NCI-H748 treated with DMSO at 0.1 percent for 48 hours (cell line): ENCODE measurements at places on chromosomes 2 and 18.
A peak's percentile ranks its signal among the peaks of the same experiment; 100 is the strongest.

GRCh38 chr2:111701266-111701665 is 182.7 kb downstream of the ANAPC1 start:
- no peak for DNase-seq

- no peak for DNase-seq
Measured at GRCh38 chr2:68762100-68762499, 27.5 kb downstream of the ARHGAP25 start.

- DNase-seq, result no peak
Measured at GRCh38 chr2:161020437-161020836, 139.8 kb upstream of the TANK start.

- DNase-seq, result no peak
Measured at GRCh38 chr2:114203679-114204078, 238.8 kb upstream of the DPP10 start.

DNA sequence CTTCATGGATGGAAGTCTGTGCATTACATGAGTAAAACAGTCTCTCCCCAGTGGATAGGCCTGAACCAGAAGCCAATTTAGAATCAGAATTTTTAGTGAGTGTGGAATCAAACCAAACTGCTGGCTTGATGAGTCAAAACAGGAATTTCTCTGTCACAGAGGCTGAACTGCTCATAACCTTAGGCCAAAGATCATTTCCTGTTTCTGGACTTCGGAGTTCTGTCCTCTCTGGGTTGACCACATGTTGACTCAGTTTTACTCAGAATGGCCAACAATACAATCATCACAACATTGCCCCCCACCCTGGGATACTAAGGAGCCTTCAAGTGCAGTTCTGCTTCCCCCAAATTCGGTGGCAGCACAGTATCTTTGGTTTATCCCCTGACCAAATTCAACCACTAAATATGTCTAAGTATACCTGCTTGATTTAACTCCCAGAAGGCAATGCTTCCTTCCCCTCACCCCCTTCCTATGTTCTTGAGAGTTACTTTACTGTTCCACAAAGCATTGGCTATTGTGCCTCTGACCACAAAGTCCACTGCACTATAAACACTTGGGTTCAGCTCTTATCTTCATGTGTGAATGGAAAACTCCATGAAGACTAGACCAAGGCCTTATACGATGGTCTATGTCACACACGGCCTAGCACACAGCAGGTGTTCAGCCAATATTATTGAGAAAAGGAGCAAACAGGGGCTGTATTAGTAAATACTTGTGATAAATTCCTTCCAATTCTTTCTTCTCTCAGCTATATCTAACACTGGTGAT is 67.8 kb downstream of the NXPH2 start:
- no peak for DNase-seq

GRCh38 chr2:20467789-20468548 is 21.1 kb downstream of the RHOB start:
- no peak for DNase-seq

GRCh38 chr2:47437287-47437686 is 34.3 kb downstream of the MSH2 start:
- no peak for DNase-seq

DNA sequence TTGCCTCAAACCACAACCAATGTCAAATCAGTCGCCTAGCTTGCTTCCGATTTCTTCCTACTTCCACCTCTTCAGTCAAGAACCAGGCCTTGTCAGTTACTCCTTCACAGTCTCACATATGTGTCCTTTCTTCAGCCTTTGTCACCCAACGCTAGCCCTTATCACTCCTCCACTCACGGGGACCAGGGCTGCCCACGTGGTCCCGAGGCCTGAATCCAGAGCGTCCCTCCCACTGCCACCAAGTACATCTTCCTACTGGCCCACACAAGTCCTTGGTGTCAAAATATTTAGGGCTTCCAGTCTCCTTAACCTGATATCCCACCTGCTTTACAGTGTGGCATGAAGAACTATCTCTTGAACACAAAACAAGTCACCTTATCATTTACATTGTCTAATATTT is 119.1 kb upstream of the SPRED2 start:
- no peak for DNase-seq

- no peak for DNase-seq
Measured at GRCh38 chr2:113219525-113219888, 45.7 kb downstream of the PSD4 start.

DNA sequence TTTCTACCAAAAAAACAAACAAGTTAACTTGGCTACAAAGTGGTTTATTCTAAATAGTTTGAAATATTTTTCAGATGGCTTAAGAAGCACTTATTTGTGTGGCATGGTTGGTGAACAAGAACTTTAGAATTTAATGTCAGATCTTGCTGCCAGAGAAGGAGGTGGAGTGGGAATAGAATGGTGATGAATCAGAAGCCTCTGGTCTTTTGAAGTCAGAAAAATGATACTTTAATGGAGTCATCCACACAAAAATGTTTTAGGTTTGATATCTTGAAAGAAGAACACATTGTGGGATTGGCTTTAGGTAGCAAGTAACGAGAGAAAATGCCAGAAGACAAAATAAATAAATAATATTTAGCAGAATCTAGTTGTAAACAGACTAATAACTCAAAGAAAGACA is 243.1 kb upstream of the FANCL start:
- no peak for DNase-seq

GRCh38 chr2:60583604-60584003 is 30.1 kb upstream of the BCL11A start:
- DNase-seq, result no peak

DNA sequence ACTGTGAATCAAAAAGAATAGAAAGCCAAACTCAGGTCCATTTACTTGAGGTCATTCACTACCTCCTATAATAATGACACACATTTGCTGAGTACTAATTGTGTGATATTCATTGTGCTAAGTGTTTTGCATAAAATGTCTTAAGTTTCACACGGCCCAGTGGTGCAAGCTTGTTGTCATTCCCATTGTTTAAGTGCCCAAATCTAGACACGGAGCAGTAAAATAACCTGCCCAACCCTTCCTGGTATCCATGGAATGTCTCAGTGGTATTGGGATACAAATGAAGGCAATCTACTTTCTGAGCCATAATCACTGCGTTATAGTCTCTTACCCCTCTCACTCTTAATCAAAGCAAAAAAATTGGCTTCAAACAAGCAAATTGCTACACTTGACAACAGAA is 233.3 kb downstream of the NCKAP5 start:
- no peak for DNase-seq

DNA sequence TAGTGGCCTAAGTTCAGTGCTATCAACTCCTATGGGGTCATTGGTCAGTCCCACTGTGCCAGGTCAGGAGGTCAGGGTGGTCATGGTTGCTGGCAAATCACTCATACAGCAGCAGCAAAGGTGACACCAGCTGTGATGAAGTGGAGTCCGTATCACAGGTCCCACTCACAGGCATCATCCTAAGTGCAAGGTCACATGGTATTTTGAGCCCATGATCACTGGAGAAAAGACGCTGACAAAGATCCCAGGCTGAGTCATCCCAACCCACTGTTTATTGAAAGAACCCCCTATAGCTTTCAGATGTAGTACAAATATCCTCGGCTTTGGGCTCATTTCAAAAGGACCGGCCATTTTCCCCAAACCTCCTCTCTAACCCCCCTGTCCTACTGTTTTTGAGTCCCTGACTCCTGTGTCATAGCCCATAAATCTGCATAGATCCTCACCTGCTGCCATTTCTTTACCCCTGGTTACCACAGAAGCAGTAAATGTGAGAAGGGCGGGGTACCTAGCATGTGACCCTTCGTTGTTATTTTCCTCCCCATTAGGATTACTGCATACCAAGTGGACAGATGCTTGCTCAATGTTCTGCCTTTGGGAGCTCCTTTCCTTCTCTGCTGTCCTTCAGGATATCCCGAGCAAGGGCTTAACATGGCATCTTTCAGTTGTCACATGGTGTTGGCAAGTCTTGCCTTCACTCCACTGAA is 107.7 kb downstream of the COL6A3 start:
- DNase-seq, result no peak

GRCh38 chr18:12282442-12283039 is 25.5 kb upstream of the TUBB6 start:
- no peak for DNase-seq

DNA sequence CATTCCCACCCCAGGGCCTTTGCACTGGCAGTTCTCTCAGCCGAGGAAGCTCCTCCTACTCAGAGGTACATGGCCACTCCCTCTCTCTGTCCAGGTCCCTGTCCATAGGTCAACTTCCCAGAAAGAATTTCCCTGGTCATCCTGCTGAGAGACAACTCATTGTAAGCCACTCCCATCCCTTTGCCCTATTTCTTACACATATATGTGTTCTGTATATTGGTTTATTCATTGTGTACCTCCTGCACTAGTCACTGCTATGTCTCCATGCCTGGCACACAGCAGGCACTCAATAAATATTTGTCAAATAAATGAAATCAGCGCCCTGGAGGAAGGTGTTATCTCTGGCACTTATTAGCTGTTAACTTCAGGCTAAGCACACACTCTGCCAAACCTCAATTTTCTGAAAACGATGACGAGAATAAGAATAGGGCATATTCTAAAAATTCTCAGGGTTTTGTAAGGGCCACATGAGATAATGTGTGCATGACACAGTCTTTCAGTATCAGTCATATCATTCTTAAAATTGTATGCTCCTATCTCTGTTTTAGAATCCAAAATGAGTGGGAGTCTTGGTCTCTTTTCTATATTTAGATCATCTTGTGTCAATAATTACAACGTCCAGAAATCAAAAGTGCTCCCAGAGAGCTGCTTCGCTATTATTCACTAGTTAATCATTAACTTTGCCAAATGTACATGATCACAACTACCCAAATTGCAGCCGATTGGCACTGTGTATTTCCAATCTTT is 198.0 kb downstream of the ALK start:
- no peak for DNase-seq

DNA sequence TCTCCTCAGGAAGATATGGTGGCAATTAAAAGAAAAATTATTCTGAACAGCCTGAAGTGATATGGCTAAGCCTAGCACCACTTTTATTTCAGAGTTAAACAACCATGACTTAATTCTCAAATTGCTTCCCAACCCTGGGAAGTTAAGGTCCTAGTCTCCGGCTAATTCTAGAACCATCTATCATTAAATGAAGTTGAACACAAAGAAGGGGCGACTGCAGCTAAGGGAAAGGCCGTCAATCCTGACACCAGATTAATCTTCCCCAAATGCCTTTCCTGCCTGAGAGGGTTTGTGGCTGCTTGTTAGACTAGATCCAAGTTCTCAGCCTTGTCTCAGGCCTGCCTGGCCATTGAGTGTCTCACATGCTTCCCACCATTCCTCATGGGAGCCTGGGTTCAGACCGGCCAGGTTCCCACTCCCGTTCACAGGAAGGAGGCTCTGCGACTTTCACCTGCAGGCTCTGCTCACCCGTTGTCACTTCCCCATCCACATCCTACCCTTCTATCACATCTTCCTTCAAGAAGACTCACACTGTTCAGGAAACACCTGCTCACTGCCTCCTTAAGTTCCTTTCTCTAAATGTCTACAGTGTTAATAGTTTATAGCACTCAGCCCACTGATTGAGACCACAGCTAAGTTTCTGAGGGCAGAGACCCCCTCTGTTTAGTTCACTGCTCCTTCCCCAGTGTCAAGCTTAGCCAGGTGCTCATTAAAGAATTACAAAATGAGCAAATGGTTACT is 282.9 kb upstream of the REV1 start:
- no peak for DNase-seq

DNA sequence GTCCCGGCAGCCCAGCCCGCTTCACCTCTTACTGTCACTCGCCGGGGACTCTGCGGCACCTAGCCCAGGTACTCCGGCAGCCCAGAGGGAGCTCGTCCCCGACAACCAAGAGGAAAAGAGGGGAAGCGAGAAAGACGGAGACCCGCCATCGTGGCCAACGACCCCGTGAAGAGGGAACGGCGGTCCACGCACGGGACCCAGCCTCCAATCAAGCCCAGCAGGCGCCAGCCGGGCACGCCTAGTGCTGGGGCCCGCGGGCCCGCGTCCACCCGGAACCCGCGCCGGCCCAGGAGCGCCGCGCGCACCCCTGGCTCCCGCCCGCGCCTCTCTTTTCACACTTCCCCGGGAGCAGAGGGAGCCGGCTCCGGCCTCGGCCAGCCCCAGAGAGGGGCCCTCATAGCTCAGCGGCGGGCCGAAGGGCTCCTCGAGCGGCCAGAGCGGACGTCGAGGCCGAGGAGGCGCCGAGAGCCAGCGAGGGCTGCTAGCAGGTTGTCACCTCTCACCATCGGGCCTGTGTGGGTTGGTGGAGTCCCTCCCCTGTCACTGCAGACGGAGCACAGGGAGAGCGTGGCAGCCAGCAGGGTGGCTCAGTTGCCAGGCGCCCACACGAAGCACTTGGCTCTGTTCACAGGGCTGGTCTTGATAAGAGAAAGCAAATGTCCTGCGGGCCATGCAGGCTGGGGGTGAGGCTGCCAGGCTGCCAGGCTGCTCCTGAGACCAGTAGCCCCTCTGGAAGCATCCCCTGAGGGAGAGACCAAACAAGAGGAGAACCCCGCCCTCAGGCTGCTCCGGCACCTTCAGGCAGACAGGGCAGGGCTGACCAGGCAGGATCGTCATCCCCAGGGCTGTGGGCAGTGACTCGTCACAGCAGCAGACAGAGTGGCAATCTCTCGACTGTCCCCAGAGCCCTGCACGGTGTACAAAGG is 36.9 kb upstream of the KLF11 start:
- DNase-seq, result peak; percentile 43

- no peak for DNase-seq
Measured at GRCh38 chr2:23464156-23464555, 79.2 kb downstream of the KLHL29 start.

- no peak for DNase-seq
Measured at GRCh38 chr2:239532859-239533258, 132.0 kb upstream of the HDAC4 start.

DNA sequence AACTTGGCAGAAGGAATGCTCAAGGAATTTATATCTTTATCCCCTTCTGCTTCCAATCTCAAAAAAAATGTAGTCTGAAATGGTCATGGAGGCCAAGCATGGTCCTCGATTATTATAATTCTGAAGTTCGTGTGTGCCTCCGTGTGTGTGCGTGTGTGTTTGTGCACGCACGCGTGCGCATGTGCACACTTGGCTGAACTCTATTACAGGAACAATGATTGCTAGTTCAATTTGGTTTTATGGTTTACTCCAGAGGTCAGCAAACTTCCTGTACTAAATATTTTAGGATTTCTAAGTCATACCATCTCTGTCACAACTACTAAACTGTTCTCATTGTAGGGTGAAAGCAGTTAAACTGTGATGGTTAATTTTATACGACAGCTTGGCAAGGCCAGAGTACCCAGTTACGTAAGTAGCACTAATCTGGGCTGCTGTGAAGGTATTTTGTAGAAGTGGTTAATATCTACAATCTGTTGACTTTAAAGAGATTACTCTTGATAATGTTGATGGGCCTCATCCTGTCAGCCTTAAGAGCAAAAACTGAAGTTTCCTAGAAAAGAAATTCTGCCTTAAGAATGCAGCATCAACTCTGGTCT is 5.8 kb upstream of the MARCHF7 start:
- DNase-seq, result no peak

GRCh38 chr2:222296911-222297599 is 1.7 kb downstream of the PAX3 start:
- no peak for DNase-seq

GRCh38 chr2:128536925-128537620 is 218.4 kb upstream of the HS6ST1 start:
- no peak for DNase-seq

- DNase-seq, result no peak
Measured at GRCh38 chr2:195534971-195535370, 122.1 kb upstream of the SLC39A10 start.
